ENCODE measurements at places on chromosomes 6 and 20.
A peak's percentile ranks its signal among the peaks of the same experiment; 100 is the strongest.

GRCh38 chr6:122408240-122408639 is 8.8 kb downstream of the HSF2 start:
- peak overlapping the region; percentile 66 for H3K4me3 ChIP-seq
- H3K36me3 ChIP-seq = peaks cover 67% of the 10 kb centered on the region
- H3K27me3 ChIP-seq = no peaks in the 10 kb centered on the region
- no peak for DNase-seq
- peak overlapping the region; percentile 86 for H3K27ac ChIP-seq

GRCh38 chr20:31809661-31810060 is 9.5 kb upstream of the MYLK2 start:
- H3K27ac ChIP-seq = no peak overlapping the region
- H3K36me3 ChIP-seq = peaks cover 6% of the 10 kb centered on the region
- H3K4me1 ChIP-seq = no peaks in the 10 kb centered on the region
- DNase-seq = no peak
- H3K27me3 ChIP-seq = no peaks in the 10 kb centered on the region

DNA sequence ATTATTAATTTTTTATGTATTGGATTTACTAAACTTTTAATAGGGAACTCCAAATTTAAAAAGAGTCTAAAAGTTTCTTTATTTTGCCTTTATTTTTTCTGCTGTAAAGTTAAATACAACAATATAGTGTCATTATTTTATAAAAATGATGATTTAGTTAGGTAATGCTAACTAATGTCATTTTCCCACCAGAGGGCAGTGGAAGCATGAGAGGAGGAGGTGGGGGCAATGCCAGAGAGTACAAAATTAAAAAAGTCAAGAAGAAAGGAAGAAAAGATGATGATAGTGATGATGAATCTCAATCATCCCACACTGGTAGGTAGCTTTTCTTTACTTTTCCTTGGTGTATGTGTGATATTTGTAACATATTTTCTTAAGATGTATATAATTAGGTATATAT is 20.2 kb upstream of the FHL5 start:
- H3K27me3 ChIP-seq = no peaks in the 10 kb centered on the region
- no peak overlapping the region for H3K27ac ChIP-seq
- H3K4me1 ChIP-seq = no peaks in the 10 kb centered on the region
- peaks cover 26% of the 10 kb centered on the region for H3K36me3 ChIP-seq
- no peak overlapping the region for H3K4me3 ChIP-seq

DNA sequence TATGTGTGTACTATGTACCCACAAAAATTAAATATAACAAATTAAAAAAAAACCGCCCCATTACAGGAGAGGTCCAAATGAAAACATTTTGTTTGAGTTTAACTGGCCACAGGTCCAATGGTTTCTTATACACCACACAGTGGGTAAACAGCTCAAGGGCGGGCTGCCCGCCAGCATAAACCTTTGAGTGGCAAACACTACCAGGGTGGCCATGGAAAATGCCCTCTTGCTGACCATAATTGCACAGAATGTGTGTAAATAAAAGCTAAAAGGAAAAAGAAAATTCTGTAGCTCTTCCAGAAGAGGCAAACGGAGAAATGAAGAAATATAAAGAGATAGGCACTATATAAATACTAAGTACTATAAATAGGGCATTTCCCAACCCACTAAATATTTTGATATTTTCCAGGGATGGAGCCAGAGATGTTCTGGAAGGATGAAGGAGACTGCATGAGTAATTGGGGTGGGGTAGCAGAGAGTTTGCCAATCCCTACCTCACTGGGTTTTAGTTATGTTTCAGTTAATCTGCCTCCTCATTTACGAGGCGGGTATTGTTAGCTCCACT is 1.1 kb upstream of the CDC5L start:
- peak overlapping the region; percentile 95 for H3K4me3 ChIP-seq
- H3K27ac ChIP-seq = peak overlapping the region; percentile 99
- H3K36me3 ChIP-seq = peaks cover 24% of the 10 kb centered on the region
- peaks cover 29% of the 10 kb centered on the region for H3K4me1 ChIP-seq

- H3K27me3 ChIP-seq = peaks cover 3% of the 10 kb centered on the region
- DNase-seq = no peak
- no peak overlapping the region for H3K27ac ChIP-seq
- H3K36me3 ChIP-seq = no peaks in the 10 kb centered on the region
- H3K4me1 ChIP-seq = no peaks in the 10 kb centered on the region
These were observed 136.8 kb downstream of the ALDH8A1 start for GRCh38 chr6:134813146-134813545.

DNA sequence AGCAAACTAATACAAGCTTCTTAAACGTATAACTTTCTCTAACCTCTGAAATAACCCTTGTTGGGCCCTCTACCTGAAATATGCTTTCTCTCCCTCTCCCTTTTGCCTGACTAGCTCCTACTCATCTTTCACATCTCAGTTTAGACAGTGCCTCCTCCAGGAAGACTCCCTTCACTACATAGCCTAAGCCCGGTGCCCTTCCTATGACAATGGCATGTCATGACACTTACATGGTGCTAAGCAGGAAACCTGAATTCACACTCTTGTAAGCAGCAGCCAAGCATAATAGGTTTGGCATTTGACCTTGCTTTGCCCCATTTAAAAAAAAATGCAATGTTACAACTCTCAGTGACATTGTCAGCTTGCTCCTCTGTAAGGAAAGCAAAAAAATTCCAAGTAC is 33.1 kb upstream of the FBXL4 start:
- peaks cover 6% of the 10 kb centered on the region for H3K27me3 ChIP-seq
- H3K36me3 ChIP-seq = no peaks in the 10 kb centered on the region
- DNase-seq = no peak
- no peak overlapping the region for H3K4me3 ChIP-seq
- H3K4me1 ChIP-seq = peaks cover 3% of the 10 kb centered on the region
- H3K27ac ChIP-seq = no peak overlapping the region

DNA sequence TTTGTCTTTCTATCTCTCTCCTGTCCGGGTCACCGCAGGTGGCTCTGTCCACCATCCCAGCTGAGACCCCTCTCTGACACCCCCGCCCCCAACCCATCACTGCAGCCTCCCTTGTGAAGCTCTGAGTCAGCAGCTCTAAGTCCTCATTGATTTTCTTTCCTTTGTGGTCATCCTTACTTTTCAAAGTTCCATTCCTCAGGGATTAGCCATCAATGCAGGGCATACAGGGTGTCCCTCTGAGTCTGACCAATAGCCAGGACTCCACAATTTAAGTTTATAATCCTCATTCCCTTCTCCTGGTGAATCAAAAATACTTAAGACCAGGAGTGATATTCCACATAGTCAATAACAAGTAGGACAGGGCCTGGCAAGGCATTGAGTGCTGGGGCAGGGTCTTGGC is 333.3 kb upstream of the CNR1 start:
- H3K27me3 ChIP-seq = peaks cover 24% of the 10 kb centered on the region
- no peak overlapping the region for H3K27ac ChIP-seq
- DNase-seq = no peak

DNA sequence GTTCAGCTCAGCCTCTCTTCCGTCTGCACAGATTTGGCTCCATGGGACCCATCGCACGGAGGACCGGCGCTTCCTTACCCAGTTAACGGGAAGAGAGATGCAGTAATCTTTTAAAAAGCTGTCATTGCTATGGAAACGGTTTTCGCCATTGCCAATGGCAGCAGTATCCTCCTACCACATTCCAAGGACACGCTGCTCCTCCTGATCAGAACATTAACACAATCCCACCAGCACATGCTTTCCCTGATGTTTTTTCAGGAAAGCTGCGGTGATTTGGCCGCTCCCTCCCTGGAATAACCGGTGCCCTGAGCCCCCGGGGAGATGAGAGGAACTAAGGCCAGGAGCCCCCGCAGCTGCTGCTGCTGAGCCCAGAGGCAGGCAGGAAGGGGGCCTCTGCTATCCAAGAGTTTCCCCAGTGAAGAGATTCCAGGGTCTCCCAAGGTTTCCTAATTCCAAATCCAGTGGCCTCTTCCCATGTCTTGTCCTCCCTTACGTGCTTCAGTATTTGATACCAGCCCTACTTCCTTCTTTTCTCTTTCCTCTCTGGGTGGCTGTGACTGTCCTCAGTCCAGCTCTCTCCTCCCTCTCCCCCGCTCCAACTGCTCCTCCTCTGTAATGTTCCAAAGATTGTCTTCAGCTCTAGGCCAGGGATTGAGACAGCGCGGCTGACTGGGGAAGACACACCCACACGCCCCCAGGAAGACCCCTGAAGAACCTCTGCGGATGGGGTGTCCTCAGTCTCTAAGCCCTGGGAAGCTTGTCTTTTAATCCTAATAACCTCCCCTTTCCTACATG is 2.6 kb downstream of the BNIP5 start:
- H3K4me1 ChIP-seq = peaks cover 9% of the 10 kb centered on the region
- no peak overlapping the region for H3K4me3 ChIP-seq
- no peaks in the 10 kb centered on the region for H3K36me3 ChIP-seq
- peaks cover 33% of the 10 kb centered on the region for H3K27me3 ChIP-seq
- no peak for DNase-seq
- H3K27ac ChIP-seq = no peak overlapping the region

- DNase-seq = no peak
- no peaks in the 10 kb centered on the region for H3K27me3 ChIP-seq
- H3K27ac ChIP-seq = no peak overlapping the region
These were observed 62.9 kb downstream of the CDH26 start for GRCh38 chr20:60021104-60021503.

GRCh38 chr6:96659084-96659845 is 96.3 kb downstream of the FHL5 start:
- H3K4me1 ChIP-seq = no peaks in the 10 kb centered on the region
- no peak overlapping the region for H3K4me3 ChIP-seq
- no peaks in the 10 kb centered on the region for H3K36me3 ChIP-seq
- H3K27ac ChIP-seq = no peak overlapping the region

GRCh38 chr6:5622276-5623005 is 361.1 kb downstream of the FARS2 start:
- no peak overlapping the region for H3K4me3 ChIP-seq
- no peak overlapping the region for H3K27ac ChIP-seq
- peaks cover 39% of the 10 kb centered on the region for H3K4me1 ChIP-seq
- no peaks in the 10 kb centered on the region for H3K27me3 ChIP-seq
- H3K36me3 ChIP-seq = peaks cover 17% of the 10 kb centered on the region
- DNase-seq = no peak

DNA sequence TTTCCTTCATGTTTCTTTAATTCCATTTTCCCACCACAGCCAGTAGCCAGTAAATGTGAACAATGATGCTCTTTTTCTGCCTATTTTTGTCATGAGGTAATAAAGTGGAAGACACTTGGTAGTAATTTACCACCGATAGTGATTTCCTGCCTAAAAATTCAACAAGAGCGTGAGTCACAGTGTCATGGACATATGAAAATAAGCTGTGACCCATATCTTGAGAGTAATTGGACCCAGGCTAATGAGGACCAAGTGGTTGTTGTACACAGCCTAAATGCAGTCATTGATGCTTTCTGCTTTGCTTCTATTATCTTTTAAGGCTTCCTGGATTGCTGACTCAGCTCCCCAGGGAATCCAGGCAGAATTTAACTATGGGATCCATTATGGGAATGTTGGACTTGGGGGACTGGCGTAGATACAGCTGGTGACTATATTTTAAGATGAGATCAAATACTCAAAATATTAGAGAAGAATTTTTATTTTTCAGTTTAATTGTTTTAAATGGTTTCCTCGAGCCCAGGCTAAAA is 265.9 kb upstream of the FERMT1 start:
- no peak for DNase-seq
- no peaks in the 10 kb centered on the region for H3K4me1 ChIP-seq
- no peaks in the 10 kb centered on the region for H3K36me3 ChIP-seq
- H3K27ac ChIP-seq = no peak overlapping the region

DNA sequence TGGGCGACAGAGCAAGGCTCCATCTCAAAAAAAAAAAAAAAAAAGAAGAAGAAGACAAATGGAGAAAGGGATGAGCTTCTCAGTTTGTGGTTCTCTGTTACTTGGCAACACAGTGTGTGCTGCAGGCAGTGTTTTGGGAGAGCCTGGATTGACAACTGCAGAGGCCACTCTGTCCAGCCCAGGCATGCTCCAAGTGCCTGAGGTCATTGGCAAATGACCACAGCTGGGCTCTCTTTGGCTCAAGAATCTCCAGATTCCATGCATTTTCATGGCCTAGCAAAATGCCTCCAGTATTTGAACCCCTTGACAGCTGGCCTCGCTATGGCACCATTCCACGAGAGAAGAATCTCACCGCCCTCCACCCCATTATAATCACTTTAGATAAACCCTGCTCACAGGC is 126.2 kb downstream of the ANKRD60 start:
- peaks cover 33% of the 10 kb centered on the region for H3K27me3 ChIP-seq
- H3K27ac ChIP-seq = no peak overlapping the region
- H3K4me1 ChIP-seq = peaks cover 2% of the 10 kb centered on the region
- H3K4me3 ChIP-seq = no peak overlapping the region
- H3K36me3 ChIP-seq = no peaks in the 10 kb centered on the region
- DNase-seq = no peak

DNA sequence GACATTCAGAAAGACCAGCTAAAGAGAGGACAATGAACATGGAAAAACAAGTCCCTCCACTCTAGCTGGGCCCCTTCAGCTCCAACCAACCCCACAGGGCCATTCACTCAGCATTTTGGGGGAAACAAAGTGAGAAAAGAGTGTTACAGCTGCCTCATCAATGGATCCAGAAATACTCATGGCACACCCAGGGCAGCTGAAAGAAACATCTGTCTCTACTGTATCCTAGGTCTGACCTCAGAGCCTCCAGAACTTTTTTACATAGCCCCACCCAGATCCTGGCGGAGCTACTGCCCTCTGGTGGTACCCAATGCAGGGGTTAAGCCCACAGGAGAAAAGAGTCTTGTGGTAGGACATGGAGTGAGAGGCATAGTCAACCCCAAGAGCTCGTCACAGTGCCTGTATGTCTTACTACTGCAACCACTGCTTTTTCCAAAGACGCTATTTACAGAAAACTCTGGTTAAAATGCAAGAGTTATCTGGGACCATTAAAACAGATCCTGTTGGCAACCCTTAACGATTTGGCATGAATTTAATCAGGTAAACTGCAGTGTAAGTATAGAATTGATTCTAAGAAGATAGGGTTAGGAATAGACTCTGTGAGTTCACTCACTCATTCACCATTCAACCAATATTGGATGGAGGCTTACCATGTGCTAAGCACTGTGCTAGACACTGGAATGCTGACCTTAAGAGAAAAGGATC is 37.4 kb upstream of the FAM83C start:
- H3K27me3 ChIP-seq = no peaks in the 10 kb centered on the region
- peaks cover 30% of the 10 kb centered on the region for H3K4me1 ChIP-seq
- DNase-seq = peak; percentile 59
- no peak overlapping the region for H3K4me3 ChIP-seq
- H3K27ac ChIP-seq = no peak overlapping the region
- no peaks in the 10 kb centered on the region for H3K36me3 ChIP-seq

DNA sequence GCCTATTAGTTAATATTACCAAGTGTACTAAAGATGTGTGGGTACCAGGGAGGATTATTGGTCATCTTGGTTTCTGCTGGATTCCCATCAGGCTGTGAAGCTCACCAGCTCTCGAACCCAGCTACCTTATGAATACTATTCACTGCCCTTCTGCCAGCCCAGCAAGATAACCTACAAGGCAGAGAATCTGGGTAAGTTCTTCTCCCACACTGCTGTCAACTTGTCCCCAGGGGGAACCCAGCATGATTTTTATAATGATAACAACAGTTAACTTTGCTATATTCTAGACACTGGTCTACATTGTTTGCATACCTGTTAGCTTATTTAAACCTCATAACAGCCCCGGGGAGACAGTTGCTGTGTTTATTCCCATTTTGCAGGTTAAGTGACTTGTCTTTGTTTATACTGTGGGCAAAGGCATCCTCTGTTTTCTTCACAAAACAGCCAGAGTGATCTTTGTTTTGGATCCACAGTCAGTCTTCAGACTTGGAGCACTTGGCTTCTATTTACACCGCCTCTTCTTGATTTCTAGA is 26.5 kb downstream of the TM9SF4 start:
- no peak for DNase-seq
- no peak overlapping the region for H3K4me3 ChIP-seq
- H3K4me1 ChIP-seq = peaks cover 13% of the 10 kb centered on the region

GRCh38 chr6:8082954-8083858 is 19.0 kb upstream of the BLOC1S5 start:
- no peak overlapping the region for H3K4me3 ChIP-seq
- peaks cover 55% of the 10 kb centered on the region for H3K36me3 ChIP-seq
- no peak for DNase-seq
- no peaks in the 10 kb centered on the region for H3K27me3 ChIP-seq
- no peak overlapping the region for H3K27ac ChIP-seq
